ENCODE measurements at places on chromosomes 1 and 21.

- no peak for DNase-seq
Measured at GRCh38 chr1:245550720-245551043, 395.9 kb downstream of the KIF26B start.

GRCh38 chr1:175169286-175170018 lies 23.1 kb downstream of the KIAA0040 start:
- DNase-seq = no peak

- DNase-seq = no peak
Measured at GRCh38 chr1:153152481-153152880, 1.8 kb upstream of the SPRR2G start.

DNA sequence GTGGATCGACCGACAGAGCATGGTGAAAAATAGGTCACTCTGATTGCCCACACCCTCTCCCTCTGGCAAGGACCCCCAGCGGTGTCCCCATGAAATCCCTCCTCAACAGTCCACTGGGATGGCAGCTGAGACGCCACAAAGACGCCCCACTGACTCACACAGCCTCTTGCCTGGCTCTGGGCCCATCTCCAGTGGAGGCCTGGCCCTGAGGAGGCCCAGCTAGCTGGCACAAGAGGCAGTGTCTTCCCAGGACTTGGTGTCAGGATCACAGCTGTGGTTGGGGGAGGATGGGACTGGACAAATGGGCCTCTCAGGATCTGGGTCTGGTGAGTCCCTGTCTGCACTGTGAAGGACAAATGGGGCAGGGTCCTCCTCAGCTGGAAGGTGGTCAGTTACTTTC lies 4.6 kb downstream of the ALX3 start:
- no peak for DNase-seq

DNA sequence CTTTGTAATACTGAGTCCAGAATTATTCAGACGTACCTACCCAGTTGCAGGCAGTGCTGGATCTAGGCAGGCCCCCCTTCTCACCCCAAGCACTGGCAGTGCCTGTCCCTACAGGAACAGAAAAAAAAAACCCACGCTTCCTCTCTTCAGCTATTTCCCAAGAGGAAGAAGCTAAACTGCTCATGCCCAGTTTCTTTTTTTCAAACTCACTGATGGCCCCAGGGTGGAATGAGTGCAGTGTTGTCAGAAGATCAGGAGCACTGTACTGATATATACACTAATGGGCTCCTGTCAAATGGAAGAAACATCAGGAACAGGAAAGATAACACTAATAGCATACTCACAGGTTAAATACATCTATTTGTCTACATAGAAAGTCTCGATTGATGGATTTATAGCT lies 28.2 kb upstream of the DOCK7 start:
- DNase-seq = no peak

- no peak for DNase-seq
Measured at GRCh38 chr1:113192980-113193379, 120.0 kb downstream of the LRIG2 start.
